ENCODE measurements at places on chromosomes 5 and 9.
A peak's percentile ranks its signal among the peaks of the same experiment; 100 is the strongest.

GRCh38 chr9:96651626-96652025, 3.5 kb downstream of the PRXL2C start:
- peak; percentile 42 for DNase-seq

DNA sequence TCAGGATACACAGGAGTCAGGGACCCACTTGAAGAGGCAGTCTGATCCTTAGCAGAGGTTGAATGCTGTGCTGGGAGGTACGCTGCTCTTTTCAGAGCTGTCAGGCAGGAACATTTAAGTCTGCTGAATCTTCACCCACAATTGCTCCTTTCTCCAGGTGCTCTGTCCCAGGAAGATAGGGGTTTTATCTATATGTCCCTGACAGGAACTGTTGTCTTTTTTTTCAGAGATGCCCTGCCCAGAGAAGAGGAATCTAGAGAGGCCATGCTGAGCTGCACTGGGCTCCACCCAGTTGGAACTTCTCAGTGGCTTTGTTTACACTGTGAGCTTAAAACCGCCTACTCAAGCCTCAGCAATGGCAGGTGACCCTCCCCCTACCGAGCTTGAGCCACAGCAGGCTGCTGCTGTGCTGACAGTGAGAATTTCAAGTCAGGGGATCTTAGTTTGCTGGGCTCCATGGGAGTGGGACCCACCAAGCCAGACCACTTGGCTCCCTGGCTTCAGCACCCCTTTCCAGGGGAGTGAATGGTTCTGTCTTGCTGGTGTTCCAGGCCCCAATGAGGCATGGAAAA, 169.0 kb downstream of the FBXL17 start:
- no peak for DNase-seq

DNA sequence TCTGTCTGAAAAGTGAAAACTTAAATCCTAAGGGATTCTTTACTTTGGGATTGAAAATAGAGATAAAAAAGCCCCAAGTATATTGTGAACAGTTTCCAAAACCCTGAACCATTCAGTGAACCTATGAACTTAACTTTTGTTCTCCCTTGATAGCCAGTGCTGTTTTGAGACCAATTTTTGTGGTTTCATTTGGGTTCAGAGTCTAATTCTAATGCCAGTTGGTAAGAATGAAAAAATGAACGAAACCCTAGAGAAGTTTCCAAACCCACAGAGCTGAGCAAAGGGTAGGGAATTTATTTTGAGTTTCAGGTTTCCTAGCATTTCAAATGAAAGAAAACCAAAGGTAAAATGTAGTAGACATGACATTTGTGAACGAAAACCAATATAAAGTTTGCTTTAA, 1366.8 kb downstream of the EFNA5 start:
- no peak for DNase-seq

DNA sequence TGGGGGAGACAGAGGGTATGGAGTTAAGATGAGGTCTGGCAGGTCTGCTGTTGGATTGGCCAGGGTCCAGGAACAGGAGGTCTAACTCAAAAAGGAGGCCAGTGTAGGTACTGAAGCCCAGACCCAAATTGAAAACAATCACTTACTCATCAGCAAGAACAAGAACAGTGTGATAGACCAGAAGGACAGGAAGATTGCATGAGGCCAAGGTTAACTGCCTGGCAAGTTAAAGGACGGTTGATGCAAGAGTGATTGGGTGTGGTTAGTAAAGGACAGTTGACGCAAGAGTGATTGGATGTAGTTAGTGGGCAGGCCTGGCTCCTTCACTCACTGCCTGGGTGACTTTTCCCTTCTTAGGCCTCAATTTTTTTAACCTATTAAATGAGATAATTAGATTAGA, 132.6 kb downstream of the PDZD2 start:
- no peak for DNase-seq

- no peak for DNase-seq
Observed at GRCh38 chr5:104189909-104190308, 627.3 kb upstream of the NUDT12 start.

DNA sequence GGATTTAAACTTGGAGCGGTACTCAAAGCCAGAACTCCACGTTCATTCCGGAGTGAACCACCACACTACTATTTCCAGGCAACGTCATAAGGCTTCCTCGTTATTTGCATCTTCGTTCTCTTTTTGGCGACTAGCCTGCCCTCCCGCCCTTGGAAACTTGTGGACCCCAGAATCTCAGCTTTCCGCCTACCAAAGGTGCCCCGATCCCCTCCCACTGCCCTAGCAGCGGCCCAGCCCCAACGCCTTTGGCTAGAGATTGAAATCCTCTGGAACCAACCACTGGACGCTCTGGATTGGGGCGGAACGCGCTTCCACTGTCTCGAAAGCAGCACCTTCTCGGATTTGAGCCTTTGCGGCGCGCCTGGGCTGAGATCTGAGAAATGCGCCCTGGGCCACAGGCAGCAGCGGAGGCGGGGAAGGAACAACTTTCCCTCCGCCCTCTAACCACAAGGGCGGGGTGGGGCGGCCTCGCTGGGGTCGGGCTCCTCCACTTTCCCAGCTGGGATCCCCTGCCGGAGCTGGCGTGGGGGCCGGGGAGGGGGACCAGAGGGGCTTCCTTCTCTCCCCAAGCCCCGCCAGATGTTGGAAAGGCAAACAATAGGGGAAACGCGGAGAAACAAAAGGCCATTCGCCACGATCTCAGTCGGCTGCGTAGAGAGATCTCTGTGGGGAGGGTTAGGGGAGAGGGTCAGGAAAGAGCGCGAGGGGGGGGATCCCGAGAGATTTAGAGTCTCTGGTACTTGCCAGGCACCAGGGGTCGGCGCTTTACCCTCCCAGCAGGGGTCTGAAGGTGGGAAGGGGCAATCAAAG, 1.3 kb downstream of the MOB3B start:
- DNase-seq: no peak

Data from kidney capillary endothelial cell (primary cell).